Stimulated activated CD4-positive, alpha-beta T cell treated with anti-CD3 and anti-CD28 coated beads, Interleukin-2, amount 100 ng/mL, for 24 hours (primary cell): ENCODE measurements at places on chromosomes 4 and X.

- no peak for DNase-seq
These were observed 18.7 kb upstream of the ZNF827 start for GRCh38 chr4:145957302-145957701.

DNA sequence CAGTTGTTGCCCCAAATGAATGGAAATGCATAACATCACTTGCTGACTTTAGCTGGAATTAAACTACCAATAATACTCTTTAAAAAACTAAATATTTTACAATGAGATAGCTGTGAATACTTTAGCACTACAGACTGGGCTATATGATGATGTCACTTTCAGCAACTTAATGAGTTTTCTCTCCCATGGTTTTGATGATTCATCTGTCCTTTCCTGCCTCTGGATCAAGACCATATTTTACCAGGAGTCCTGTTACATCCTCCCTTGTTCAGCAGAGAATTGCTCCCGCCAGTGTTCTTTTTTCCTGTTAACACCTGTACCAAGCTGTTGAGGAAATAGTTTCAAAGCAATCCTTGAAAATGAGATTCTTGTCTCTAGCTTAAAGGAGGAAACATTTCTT is 543.0 kb downstream of the SPRY1 start:
- DNase-seq, result no peak

GRCh38 chr4:106315476-106315967 is 487 bp downstream of the TBCK start:
- DNase-seq, result peak; percentile 33

- DNase-seq, result no peak
These were observed 88.3 kb downstream of the FAM53A start for GRCh38 chr4:1595789-1596325.

DNA sequence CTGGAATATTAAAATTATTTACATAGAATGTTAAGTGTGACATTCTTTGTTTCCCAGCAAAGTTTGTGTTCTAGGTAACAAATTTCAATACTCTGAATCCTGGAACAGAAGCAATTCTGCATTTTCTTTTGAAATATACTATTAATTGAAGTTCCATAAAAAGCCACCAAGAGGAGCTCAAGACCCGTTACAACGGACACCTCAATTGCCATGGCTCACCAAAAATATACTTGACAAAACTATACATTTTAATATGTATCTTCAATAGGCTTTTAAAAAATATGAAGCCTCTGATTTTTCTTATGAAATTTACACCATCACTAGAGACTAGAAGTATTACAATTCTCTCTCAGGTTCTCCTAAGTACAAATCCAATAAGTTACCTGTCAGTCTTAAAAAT is 111.4 kb downstream of the NYX start:
- DNase-seq, result no peak

DNA sequence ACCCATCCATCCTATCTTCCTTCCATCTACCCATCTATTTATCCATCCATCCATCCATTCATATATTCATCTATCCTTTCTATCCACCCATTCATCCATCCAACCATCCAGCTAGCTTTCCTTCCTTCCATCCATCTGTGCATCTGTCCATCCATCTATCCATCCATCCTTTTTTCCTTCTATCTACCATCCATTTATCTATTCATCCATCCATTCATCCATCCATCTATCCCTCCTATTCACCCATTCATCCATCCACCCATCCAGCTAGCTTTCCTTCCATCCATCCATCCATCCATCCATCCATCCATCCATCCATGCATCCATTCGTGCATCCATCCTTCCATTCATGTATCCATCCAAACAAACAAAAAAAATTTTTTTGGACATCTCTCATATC is 118.8 kb downstream of the PSAPL1 start:
- DNase-seq, result no peak

DNA sequence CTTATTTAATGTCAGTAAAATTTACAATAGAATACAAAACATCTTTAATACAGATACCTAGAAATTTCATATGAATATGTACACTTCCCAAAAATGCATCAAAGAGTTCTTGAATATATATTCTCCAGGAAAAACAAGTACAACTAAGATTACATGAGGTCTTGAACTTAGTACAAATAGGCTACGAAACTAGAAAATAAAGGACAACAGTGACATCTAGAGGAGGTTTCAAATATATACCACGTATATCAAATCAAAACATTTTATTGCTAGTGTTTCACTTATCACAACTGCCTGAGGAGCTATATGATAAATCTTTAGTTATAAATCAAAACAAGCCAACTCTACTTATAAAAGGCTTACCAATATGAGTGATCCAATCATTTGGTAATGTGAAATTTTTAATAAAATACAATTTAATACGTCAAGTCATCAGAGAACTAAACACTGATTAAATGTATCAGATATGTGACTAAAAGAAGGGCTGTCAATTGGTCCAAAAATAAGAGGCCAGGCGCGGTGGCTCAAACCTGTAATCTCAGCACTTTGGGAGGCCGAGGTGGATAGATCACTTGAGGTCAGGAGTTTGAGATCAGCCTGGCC is 36.6 kb downstream of the ANAPC10 start:
- DNase-seq, result no peak

DNA sequence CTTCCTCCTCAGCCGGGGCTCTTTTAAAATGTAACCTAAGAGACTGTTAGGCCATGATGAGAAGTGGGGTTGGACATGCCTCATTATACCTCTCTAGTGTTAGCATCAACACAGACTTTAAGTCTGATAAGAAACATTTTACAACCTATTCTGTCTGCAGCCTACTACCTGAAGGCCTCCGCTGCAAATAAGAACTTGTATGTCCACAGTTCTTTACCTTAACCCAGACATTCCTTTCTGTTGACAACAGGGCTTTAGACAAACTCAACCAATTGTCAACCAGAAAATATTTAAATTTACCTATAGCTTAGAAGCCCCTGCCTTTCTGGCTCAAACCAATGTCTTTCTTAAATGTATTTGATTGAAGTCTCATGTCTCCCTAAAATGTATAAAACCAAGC is 1418.6 kb downstream of the STIM2 start:
- DNase-seq, result no peak

DNA sequence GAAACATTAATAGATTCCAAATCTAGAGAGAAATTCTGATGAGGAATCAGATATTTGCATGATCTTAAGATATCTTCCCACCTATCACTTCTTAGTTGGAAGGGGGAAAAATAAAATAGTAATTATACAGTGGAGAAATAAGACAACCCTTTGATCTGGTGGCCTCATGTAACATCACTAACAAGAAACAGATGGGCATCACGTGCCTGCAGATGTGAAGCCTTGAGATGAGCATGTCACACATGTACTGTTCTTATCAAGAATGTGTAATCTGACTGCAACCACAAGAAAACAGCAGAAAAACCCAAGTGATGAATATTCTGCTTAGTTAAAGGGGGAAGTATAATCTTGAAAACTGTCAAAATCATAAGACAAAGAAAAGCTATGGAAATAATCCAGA is 31.4 kb upstream of the NKX6-1 start:
- DNase-seq, result no peak

- DNase-seq, result no peak
These were observed 35.3 kb upstream of the ADAMTS3 start for GRCh38 chr4:72604324-72604723.

DNA sequence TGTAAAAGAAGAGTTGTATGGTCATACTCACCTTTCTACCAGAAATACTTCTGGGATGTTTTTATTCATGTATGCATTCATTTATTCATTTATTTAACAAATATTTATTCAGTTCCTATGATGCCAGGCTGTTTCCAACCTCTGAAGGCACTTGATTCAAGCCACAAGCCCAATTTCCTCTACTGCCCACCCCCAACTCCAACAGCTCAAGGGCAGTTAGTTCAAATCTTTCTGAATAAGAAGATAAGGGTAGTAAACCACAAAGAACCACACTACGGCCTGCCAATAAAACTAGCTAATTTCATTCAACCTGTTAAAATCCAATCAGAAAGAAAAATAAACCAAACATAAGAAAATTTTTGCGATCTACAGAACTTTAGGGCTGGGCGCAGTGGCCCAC is 31.2 kb downstream of the LRBA start:
- no peak for DNase-seq

GRCh38 chrX:110021258-110022022 is 18.5 kb downstream of the TMEM164 start:
- no peak for DNase-seq

GRCh38 chrX:129665916-129666644 is 11.3 kb upstream of the APLN start:
- DNase-seq, result no peak

- DNase-seq, result no peak
These were observed 64.6 kb upstream of the PPP3CA start for GRCh38 chr4:101411926-101412325.

DNA sequence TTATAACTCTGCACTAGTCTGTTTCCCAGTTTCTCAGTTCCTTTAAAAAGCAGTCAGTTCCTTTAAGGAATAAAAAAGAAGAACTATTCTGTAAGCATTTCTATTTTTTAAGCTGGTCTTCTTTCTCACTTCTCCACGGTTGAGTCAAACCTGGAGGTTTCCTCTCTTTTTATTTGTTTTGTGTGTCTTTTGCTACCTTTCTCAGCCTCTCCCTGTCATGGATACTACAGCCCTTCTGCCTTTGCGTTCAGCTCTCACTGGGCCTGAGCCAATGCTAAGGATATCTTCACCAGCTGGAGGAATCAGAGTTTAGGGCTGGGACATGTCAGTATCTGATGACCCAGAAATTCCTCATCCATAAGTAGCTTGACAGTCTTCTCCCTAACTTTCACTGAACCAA is 49.7 kb upstream of the PRKX start:
- DNase-seq, result no peak

GRCh38 chr4:17273047-17273446 is 238.8 kb downstream of the QDPR start:
- no peak for DNase-seq

- DNase-seq, result no peak
These were observed 944.7 kb upstream of the NDST4 start for GRCh38 chr4:116058129-116058528.

GRCh38 chrX:46446727-46447378 is 98.4 kb downstream of the ZNF674 start:
- peak; percentile 87 for DNase-seq

DNA sequence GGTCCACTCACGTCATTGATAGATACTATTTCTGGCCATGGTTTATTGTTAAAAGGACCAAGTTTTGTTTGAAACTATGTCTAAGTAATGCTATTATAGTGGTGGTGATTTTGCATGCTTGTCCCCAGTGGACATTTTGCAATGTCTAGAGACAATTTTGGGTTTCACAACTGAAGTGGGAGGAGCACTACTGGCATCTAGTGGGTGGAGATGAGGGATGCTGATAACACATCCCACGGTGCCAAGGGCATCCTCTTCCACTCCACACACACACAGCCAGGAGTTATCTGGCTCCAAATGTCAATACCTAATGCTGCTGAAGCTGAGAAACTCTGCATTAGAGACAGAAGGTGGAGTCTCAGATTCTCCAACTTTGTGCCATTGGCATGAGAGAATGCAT is 131.2 kb downstream of the FRMPD4 start:
- DNase-seq, result no peak

- no peak for DNase-seq
These were observed 35.3 kb downstream of the FAT1 start for GRCh38 chr4:186688150-186688943.

DNA sequence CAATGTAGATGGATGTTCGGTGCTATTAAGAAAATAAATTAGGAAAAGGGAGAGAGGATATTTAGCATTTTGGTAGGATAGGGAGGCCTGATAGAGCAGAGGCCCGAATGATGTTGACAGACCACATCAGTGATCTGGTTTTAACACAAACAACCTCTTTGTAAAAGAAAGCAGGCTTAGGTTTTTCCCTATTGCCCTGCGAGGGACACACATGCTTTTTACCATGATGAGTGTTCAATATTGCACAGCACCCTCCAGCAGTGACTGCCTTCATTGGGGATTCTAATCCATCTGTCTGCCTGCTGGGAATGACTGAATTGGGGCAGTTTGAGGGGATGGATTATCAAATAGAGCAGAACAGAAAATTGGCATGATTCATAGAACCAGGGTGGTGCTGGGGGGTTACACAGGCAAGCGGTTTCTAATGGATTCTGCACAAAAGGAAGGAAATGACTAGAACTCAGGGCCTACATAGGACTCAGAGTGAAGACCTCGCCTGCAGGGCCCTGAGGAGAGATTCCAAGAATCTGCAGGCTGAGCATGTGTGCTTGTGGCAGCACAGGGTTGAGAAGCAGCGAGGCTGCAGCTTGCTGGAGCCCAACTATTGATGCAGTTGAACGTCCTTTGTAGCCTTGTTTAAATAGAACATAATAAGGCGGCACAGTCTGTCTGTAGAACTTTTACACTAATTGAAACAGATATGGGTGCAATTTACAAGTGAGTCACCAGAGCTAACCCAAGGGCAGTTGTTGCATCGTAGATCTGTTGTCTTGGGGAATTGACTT is 58.0 kb downstream of the RHOH start:
- DNase-seq, result no peak

GRCh38 chr4:102614801-102615200 is 113.6 kb downstream of the NFKB1 start:
- DNase-seq, result no peak

DNA sequence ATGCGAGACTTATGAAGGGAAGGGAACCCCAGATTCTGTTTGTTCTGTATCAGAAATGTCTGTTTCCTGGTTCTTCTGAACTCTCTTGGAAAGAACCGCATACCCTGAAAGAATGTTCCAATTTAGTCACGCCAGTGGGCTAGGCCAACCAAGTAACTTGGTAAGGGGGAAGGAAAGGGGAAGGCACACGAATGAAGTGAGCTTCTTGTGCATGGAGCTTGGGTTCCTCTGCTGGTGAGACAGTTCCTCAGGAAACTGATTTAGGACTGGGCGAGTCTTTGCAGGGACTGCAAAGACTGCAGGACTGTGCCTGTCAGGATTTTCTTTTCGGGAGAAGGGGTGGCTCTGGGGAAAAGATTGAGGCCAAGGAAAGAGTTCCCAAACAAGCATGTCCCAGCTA is 35.6 kb downstream of the FRMPD3 start:
- DNase-seq, result no peak

GRCh38 chrX:45823536-45823935 is 622.9 kb upstream of the DIPK2B start:
- no peak for DNase-seq

- no peak for DNase-seq
These were observed 334.2 kb downstream of the FSTL5 start for GRCh38 chr4:161829591-161829990.

GRCh38 chr4:52244848-52245247 is 193.7 kb downstream of the SPATA18 start:
- DNase-seq, result no peak

DNA sequence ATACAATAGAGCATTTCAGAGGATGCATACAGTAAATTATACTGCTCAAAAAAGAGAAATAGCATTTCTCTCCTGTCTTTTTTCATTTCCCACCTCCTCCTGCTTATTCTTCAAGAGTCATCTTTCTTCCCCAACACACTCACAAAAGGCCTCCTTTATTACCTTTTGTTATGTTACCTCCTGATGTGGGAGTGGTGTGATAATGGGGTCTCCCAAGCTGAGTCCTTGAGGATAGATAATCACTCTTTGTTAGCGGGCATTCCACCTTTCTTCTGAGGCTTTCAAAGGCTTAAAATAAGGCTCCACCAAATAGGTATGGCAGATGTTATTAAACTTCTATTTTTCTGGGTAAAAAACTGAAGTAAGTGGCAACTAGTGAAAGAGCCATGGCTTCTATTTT is 159.8 kb downstream of the CPEB2 start:
- no peak for DNase-seq
